ENCODE measurements at places on chromosomes 7 and 10.
A peak's percentile ranks its signal among the peaks of the same experiment; 100 is the strongest.

- DNase-seq = no peak
Observed at GRCh38 chr10:76257816-76258215, 826.4 kb downstream of the LRMDA start.

GRCh38 chr7:69599286-69599954 is 1.1 kb downstream of the AUTS2 start:
- no peak for DNase-seq

DNA sequence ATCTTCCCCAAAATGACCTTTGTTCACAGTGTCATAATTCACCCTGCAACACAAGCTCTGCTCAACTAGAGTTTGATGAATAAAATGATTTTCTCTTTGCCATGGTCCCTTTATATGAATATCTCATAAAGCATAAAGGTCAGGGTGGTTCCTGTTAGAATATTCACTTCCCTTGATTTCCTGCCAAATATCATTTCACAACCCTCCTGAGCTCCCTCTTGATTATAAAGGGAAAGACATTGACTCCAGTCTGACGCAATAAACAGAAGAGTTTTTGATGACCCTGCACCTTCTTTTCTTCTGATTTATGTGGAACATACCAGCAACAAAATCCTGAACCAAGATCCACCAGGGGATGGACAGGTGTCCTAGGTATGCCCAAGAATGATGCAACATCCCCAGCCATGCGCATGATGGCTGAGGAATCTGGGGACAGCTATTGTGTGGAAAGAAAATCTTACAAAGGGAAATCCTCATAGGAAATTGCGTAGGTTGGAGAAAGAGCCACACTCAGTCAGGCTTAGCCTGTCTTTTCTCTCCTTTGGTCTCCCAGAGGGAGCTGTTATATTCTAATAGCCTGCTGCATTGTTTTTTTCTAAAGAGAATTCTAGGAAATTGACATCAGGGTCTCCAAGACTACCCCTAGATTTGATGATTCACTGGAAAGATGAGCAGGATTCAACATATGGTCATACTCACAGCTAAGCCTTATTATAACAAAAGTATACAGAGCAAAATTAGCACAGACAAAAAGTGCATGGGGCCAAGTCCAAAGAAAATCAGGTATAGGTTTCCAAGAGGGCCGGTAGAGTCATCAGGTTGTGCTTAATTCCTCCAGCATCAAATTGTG is 18.8 kb downstream of the IFIT3 start:
- DNase-seq = no peak

DNA sequence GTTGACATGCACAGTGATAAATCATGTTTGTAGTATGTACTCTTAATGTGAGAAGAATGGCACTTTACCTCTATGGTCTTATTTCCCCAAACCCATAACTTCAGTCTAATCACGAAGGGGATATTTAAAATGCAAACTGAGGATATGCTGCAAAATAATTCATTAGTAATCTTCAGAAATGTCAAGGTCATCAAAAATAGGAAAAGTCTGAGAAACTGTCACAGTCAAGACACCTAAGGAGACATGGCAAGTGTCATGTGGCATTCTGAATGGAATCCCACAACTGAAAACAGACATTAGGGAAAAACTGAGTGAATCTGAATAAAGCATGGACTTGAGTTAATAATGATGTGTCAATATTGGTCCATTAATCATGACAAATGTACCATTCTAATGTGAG is 605.5 kb upstream of the ANKRD30A start:
- no peak for DNase-seq

GRCh38 chr10:118694848-118695247 is 59.9 kb downstream of the CACUL1 start:
- no peak for DNase-seq

- no peak for DNase-seq
Observed at GRCh38 chr10:20712774-20713173, 184.3 kb downstream of the NEBL start.

GRCh38 chr10:48416584-48417232 is 110.2 kb downstream of the MAPK8 start:
- no peak for DNase-seq

DNA sequence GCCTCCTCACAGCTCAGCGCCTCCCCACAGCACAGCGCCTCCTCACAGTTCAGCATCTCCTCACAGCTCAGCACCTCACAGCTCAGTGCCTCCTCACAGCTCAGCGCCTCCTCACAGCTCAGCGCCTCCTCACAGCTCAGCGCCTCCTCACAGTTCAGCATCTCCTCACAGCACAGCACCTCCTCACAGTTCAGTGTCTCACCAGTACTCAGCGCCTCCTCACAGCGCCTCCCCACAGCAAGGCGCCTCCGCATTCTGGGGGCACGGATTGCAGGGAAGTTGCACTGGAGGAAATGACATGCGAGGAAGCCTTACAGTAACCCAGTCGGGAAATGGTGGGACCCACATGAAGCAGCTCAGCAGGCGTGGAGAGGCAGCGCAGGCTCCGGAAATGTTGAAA is 271.6 kb downstream of the WDR37 start:
- no peak for DNase-seq

DNA sequence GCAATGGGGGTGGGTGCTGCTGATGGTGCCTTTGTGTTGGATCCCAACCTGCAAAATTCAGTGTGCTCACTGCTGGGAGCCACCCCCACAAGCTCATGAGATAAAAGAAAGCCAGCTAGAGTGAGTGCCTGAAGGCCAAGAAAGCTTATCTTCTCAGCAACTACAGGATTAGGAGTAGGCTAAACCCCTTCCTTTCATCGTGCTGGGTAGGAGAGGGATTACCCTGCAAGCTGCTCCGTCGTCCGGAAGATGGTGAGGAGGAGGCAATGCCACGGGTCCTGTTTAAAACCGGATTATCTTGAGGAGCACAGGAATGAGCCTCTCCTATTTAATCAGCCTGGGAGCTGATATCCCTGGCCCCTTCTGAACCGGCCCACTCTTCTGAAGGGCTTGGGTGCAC is 258.0 kb downstream of the GALNT17 start:
- DNase-seq = no peak

DNA sequence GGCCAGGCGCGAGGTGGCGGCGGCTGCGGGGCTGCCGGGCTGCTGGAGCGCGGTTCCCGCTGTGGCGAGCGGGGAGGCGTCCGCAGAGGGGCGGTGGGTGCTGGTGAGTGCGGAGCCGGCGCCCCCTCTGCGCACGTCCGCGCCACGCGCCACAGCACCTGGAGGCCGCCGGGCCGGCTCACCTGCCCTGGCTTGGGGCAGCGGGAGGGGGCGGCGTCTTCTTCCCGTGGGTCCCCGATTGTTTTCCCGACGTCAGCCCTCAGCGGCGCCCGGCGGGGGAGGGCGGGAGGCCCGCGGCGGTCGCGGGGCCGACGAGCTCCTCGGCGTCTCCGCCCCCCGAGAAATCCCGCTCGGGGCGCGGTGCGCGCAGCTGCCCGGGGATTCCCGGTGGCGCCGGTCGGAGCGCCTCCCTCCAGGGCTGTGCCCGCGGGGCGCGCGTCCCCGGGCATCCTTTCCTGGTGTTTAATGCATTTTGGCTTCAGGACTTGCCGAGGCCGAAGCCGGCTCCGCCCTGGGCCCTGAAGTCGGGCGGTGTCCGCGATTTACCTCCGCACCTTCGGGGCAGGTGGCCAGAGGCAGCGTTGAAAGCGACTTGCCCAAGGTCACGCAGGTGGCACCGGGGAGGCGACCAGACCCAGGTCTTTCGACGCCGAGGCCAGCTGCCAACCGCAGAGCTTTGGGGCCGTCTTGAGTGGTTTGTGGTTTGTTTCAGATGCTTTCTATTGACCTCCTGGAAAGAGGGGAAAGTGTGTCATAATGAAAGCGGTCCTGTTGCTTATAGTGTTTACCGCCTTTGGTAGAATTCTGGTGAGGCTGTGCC is 561 bp downstream of the PLEKHA1 start:
- peak; percentile 29 for DNase-seq

DNA sequence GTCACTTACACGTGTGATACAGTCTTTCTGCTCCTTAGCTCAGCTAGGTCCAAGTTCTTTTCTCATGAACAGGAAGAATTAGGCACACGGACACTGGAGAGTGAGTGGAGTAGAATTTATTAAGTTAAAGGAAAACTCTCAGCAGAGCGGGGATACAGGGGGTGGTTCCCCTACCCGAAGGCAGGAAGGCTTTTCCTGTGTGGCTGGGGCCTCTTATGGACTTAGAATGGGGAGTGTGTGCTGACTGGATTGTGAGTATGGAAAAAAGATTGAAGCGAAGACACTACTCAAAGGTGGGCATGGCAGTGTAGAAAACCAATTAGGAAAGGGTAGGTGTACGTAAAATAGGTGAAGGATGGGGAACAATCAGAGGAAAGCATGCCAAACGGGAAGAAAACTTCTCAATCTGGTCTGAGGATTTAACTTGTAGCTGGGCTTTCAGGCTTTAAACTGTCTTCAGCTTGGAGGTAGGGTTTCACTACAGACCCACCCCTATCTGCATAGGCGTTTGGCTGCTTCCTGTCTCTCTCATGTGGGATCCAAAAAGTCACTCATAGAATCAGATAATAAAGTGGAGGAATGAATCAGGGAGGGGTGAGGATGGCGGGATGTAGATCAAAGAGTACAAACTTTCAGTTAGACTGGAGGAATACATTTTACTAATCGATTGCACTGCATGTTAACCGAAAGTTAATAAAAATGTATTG is 104.2 kb downstream of the ANKRD7 start:
- DNase-seq = no peak

DNA sequence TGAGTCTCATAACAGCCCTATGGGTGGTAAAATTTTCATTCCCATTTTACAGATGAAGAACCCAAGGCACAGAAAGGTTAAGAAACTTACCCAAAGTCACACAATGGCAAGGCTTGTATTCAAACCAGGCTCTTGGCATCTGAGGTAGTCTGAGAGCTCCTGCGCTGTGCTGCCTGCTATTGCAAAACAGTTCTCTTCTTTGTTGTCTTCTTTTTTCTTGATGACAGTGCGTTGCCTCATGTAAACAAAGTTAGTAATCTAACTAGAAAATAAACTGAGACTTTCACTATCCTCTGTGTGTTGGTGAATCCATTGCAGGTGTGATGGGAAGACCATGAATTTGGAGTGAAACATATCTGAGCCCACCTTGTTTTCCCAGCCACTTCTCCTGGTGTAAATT is 240.8 kb downstream of the PTEN start:
- no peak for DNase-seq

DNA sequence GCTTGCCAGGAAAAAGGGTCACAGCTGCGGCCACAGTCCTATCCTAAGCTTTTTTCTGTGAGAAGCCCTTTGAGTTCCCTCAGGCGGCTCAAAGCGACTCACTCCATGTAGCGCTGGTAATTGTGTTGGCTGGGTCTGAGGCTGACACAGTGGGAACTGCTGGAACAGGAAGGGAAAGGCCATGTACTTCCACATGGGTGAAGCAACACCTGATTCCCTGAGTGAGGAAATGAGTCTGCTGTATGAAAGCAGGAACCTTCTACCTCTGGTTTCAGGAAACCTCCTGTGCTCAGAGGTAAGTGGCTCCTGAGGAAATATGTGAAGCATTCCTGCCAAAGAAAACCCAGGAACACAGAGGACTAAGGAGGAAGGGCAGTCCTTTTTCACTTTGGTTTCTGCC is 734.6 kb upstream of the SORCS1 start:
- DNase-seq = no peak

DNA sequence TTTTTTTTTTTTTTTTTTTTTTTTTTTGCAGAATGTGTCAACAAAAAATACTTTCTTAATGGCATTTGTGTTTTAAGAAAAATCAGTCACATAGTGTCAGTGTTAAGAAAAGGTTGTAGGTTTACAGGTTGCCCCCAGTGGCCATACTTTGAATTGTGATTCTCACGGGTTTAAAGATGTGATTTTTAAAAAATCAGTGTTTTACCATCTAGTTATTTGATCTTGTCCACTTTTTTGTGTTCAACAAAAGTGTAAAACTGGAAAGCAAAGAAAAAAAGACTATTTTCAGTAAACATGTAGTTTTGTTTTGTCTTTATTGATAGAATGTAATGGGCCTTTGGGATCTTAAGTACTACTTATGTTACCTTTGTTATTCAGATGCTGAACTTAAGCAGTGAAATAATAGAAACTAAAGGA is 25.7 kb downstream of the SUV39H2 start:
- DNase-seq = no peak

DNA sequence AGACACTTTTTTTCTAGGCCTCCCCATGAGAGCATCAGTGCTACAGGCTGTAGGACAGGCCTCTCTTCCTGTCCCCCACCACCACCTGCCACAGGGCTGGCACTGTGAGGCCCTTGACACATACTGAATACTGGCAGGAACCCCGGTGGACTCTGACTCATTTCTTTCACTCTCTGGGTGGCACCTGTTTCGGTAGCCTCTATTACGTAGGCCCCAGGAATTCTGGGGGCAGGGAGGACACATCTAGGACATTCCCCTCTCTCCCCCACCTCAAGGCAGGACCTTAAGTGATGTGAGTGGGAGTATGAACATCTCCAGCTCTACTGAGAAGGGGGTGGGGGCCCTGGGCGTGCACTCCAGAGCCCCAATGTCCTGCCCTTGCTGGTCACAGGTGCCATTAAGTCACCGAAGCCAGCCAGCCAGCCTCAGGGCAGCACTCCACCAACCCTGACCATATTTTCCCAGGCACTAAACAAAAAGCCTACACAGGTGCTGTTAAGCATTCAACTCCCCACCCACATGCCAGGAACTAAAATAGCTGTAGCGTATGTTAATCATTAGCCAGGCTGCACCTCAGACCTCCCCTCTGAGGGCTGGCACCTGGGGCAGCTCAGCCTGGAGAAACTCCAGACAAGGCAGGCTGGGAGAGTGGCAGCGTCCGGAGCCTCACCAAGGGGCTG is 8.9 kb downstream of the ANXA11 start:
- no peak for DNase-seq

- no peak for DNase-seq
Observed at GRCh38 chr7:50151001-50151400, 58.0 kb upstream of the ZPBP start.

DNA sequence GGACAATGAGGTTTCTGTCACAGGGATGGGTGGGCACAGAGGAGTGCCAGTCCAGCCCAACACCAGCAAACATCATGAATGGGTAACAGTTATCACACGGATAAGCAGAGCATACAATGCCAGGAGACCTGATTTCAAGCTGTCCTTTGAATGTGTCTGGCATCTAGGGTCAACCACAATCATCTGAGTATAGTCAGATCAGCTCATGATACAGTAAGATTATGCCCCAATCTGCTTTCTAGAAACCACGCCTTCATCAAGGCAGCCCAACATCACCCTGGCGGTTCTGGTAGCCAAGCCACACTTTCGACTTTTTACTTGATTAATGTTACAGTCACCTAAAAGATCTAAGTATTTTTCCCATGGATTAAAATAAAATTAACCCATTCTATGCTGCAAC is 10.5 kb downstream of the FAM171A1 start:
- DNase-seq = no peak

DNA sequence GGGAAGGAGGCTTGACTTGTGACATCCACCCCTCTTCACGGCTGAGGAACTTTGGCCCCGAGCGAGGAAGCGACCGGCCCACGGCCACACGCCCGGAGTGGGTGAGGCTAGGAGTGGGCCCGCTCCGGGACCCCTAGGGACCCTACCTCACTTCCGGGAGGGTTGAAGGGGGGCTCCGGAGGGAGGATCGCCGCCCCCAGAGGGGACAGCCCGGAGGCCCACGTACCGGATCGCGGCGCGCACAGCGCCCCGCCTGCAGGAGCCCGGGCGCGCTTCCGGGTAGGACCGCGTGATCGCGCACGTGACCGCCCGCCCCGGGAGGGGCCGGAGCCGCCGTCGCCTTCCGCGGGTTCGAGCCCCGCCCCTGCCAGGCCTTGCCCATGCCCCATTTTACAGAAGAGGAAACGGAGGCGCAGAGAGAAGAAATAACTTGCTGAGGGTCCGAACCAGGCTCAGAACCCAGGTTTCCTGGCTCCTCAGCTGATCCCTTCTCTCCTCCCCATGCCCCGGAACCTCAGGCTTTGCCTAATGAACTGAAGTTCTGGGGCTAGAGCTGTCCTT is at the start of gene HPS1:
HPS1 (minus strand) TSS at position 275 of the 561 bp plus-strand sequence. CDS start 3,695 bp downstream, outside the sequence.
- DNase-seq = peak; percentile 37

GRCh38 chr7:132345543-132346129 is 230.6 kb downstream of the PLXNA4 start:
- DNase-seq = no peak
